Activated CD8-positive, alpha-beta memory T cell treated with anti-CD3 and anti-CD28 coated beads for 1 hour (primary cell): ENCODE measurements at places on chromosomes 2 and 18.

DNA sequence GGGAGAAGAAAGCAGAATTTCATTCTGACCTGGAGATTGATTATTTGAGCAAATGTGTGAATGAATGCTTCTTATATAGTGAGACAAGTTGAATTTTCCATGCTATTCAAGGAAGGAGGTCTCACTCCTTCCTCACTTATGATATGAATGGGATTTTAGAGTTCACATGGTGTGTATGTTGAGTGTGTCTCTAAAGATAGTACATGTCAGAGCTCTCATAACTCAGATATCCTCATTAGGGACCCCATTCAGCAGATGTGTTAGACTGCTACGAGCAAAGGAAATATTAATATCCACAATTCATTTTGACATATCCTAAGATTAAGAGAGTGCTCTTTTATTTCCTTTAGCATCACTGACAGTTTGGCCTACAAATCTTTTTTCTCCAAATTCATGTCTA is 368.5 kb downstream of the ARHGAP15 start:
- no peak for DNase-seq

GRCh38 chr2:104876606-104877570 is 23.0 kb downstream of the POU3F3 start:
- DNase-seq = no peak

- no peak for DNase-seq
Measured at GRCh38 chr2:47266939-47267710, 112.0 kb upstream of the STPG4 start.

GRCh38 chr2:128024816-128025215 is 3.0 kb downstream of the SAP130 start:
- no peak for DNase-seq

GRCh38 chr18:35345950-35346349 is 1.7 kb upstream of the ZNF24 start:
- no peak for DNase-seq

GRCh38 chr2:226117510-226118065 is 682.0 kb downstream of the IRS1 start:
- no peak for DNase-seq

- DNase-seq = no peak
Measured at GRCh38 chr18:48850822-48851598, 99.8 kb downstream of the SMAD7 start.

- no peak for DNase-seq
Measured at GRCh38 chr2:58876126-58876525, 635.0 kb upstream of the FANCL start.

DNA sequence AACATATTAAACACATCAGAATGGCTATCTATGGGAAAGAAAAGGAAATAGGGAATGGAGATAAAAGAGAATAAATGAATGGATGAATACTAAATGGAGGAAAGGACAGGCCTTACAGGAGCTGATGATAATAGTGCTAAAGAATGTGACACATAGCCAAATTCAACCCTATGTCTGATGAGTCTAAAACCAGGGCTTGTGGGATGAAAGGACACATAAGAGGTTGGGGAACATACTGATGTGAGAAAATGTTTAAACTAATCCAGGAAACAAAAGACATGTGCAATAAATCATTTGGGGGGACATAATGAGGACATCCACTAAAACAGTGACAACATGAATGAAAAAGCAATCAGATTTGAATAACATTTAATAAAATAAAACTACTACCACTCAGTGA is 120.0 kb downstream of the DYM start:
- no peak for DNase-seq

DNA sequence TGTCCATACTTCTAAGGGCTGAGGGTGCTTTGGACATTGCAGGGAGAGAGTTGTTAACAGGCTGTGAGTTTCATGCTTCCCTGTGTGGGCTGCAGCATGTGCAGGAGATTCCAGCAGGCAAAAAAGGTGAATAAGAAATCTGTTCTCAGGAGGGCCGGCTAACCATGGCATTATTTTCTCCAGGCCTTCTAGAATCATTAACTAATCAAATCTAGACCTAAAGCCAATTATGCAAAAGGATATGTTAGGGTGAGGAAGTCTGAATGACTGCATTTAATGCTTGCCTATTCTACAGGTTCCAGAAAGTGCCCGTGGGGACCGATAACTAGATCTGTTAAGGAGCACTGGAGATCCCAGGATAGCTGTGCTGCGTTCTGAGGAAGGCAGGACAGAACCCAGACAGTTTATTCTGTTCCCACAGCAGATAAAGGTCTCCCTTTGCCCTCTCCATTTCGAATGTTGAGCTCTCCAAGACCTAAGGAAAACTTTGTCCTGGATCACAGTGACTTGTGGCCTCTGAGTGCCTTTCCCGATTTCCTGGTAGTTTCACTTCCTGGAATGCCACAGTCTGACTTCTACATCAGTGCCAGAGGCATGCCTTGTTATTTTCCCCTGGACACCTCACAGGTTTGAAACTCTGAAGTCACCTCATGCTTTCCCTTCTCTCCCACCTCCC is 50.0 kb upstream of the ZFP36L2 start:
- DNase-seq = no peak

DNA sequence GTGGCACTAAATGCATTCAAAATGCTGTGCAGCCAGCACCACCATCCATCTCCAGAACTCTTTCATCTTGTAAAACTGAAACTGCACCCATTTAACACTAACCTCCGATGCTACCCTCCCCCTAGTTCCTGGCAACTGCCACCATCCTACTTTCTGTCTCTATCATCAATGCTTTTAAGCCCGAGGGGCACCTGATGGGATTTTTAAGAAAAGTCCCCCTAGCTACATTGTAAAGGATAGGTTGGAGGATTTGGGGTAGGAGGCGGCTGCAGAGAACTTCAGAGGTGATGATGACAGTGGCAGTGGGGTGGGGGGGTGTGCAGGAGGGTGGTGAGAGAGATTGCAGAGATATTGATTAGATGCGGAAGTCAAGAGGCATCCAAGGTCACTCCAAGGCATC is 10.8 kb upstream of the YWHAQ start:
- DNase-seq = no peak

DNA sequence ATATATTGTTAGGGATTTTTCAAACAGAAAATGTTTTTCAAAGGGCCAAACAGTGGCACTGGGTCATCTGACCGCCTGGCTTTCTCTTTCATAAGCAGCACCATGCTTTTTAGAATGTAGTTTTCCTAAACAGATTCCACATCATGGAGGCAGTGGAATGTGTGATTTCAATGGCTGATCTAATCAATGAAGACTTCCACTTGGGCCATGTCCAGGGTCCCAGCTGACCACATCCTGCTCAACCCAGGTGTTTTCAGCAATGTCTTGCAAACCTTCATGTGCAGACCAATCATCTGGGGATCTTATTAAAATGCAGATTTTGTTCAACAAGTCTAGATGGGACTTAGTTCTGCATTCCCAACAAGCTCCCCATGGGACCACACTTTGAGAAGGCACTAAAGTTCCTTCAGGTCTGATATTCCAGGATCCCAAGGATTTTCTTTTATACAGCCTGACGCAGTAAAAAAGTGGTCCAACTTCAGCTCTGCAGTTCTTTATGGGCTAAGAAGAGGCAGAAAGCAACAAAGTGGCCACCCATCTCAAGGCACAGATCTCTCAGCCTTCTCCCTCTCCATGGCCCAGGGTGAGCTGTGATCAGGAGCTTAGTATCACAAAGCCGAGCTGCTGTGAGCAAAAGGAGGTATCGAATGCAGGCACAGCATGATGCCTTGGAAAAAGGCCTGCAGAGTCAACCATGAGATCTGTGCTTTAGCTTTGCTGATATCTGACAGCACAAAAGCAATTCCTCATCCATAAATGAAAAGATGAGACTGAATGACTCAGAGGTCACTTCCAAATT is 3.7 kb downstream of the ALKAL2 start:
- DNase-seq = no peak

- no peak for DNase-seq
Measured at GRCh38 chr18:49249521-49249920, 210.9 kb downstream of the DYM start.

- DNase-seq = no peak
Measured at GRCh38 chr18:35407871-35408481, 30.8 kb upstream of the ZNF396 start.

GRCh38 chr2:148948868-148949267 is 73.8 kb downstream of the KIF5C start:
- DNase-seq = no peak

DNA sequence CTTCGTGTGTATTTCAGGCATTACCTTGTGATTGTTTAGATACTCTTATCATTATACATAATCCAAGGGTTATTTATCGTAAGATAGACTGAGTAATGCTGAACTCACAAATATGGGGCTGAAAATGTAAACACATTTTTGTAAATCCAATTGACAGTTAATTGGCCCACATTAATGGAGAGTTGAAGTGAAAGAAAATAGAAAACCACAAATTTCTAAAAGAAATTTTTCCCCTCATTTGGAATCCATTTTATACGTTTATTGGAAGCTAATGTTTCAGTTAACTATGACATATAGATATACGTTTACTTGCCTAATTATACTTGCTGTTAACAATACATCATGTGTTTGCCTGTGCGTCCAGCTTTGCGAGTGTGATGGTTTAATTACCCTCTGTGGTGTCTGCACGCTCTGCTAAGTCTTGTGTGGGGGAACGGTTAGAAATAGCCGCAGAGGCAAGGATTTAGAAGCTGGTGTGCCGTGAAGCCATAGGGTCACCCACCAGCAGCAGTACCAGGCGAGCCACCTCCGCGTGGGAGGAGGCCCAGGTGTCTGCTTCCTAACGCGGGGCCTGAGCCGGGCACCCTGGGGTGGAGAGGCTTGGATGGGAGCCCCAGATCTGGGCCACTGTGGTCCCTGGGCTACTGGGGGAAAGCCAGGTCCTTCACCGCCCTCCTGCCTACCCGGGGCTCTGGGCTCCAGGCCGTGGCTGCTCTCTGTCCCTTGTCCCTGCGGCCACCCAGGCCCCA is 38.0 kb downstream of the TSHZ1 start:
- no peak for DNase-seq

- DNase-seq = no peak
Measured at GRCh38 chr2:31580321-31581117, at the start of gene SRD5A2. Gene SRD5A2, minus strand, starts transcription at chr2:31580938. Its CDS starts 38 bp downstream, at chr2:31580900.

DNA sequence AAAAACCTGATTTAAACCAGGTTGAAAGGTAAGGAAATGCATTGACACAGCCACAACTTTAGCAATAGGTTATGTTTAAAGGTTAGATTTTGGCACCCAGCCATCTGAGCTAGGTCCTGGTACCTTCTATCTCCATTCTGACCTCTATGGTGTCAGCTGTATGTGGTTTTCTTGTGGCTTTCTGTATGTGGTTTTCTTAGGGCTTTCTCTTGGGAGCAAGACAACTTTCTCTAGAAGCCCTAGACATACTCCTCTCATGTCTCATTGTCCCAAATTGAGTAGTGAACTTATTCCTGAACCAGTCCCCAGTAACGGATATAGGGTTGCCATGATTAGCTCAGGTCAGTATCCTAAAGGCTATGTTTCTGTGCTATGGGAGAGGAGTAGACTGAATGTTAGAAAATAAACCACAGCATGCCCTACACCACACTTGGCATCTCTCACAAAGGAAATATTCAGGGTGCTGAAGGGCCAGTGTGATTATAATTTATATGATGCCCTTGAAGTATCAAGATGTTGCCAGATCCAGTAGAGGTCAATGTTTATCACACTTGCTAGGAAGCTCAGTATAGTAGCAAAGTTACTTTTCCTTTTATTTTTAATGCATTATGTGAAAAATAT is 176.1 kb downstream of the CAPN13 start:
- no peak for DNase-seq

- DNase-seq = no peak
Measured at GRCh38 chr2:9767656-9768281, 75.5 kb upstream of the TAF1B start.

DNA sequence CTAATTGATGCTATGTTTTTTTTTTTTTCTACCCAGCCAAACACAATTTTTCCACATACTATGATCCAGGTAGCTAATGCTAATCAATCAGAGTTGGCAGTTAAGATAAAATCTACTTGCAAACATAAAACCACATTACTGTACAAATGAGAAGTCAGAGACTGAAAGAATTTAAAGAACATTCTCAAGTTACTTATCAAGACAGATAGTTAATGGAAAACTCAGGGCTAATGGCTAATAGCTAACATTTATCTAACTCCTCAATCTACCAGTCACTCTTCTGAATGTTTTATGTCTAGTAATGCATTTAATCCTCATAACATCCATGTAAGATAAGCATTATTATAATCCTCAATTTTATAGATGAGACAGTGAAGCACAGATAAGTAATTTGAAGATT is 537.6 kb upstream of the SETBP1 start:
- DNase-seq = no peak

- DNase-seq = no peak
Measured at GRCh38 chr2:25684577-25685473, 11.4 kb upstream of the DTNB start.

DNA sequence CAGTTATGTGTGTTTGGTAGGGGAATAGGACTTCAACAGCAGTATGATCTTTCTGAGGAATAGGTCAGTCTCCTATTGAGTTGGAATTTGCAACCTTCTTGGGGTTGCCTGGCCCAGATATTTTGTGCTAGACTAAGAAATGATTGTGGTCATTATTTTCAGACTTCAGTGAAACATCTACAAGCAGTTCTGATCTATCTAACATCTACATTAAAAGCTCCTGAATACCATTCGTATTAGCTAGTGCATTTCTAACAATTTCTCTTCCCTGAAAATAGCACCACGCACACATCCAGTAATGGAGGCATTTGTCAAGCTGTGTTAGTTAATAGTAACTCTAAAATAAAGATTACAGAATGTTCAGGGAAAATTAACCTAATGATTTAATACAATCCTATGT is 179.3 kb downstream of the FIGN start:
- no peak for DNase-seq

GRCh38 chr2:83585250-83585649 is 873.8 kb downstream of the SUCLG1 start:
- DNase-seq = no peak

DNA sequence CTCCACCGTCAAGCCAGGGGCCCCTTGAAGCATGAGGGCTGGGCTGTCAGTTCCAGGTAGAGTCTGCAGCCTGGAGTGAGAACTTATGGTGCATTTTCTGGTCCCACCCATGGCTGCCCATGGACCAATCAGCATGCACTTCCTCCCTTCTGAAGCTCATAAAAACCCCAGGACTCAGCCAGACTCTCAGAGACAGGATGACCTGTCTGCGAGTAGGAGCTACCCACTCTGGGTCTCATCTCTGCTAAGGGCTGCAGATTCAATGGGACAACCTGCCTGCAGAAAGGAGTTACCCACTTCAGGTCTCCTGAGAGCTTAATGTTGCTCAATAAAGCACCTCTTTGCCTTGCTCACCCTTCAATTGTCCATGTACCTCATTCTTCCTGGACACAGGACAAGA is 9.4 kb upstream of the DUSP19 start:
- no peak for DNase-seq

- DNase-seq = no peak
Measured at GRCh38 chr2:64063924-64064331, 44.7 kb upstream of the VPS54 start.

DNA sequence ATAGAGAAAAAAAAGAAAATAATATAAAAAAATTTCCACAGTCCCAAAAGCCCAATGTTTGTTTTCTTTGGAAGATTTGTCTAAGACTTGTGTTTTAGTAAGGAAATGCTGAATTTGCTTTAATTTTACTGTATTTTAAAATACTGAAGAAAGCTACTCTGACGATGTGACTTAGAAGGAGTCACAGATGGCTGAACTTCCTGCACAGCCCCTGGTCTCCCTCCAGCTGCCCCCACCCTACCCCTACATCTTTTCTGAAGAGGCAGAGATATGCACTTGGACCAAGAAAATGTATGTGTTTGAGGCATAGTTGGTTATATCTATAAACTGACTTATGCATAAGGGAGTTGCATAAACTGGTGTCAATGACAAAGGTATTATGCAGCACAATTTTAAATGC is 172.3 kb downstream of the CDH2 start:
- no peak for DNase-seq

GRCh38 chr2:9946818-9947217 is 4.7 kb upstream of the GRHL1 start:
- DNase-seq = no peak
